Lower lobe of right lung (tissue), 2 donors: ENCODE measurements at places on chromosomes 5 and 9. TPM values are rescaled to one million over a fixed set of nuclear protein-coding genes. Genes with fewer than 3 reads are reported as not detected.

OR1L1 gene
- total RNA-seq: not detected

SLC46A2 gene
- 13.7 TPM for total RNA-seq

PDCD1LG2 gene
- 9.0 TPM for total RNA-seq

CER1 gene
- not detected for total RNA-seq

FSTL4 gene
- total RNA-seq: 1.9 TPM

ZDHHC11B gene
- 14.9 TPM for total RNA-seq

TNFSF8 gene
- total RNA-seq: 3.5 TPM

HTR4 gene
- total RNA-seq: not detected

SOHLH1 gene
- total RNA-seq: not detected

PHYKPL gene
- 101 TPM for total RNA-seq

LTC4S gene
- 20.1 TPM for total RNA-seq

NR4A3 gene
- total RNA-seq: 1.7 TPM

DNA sequence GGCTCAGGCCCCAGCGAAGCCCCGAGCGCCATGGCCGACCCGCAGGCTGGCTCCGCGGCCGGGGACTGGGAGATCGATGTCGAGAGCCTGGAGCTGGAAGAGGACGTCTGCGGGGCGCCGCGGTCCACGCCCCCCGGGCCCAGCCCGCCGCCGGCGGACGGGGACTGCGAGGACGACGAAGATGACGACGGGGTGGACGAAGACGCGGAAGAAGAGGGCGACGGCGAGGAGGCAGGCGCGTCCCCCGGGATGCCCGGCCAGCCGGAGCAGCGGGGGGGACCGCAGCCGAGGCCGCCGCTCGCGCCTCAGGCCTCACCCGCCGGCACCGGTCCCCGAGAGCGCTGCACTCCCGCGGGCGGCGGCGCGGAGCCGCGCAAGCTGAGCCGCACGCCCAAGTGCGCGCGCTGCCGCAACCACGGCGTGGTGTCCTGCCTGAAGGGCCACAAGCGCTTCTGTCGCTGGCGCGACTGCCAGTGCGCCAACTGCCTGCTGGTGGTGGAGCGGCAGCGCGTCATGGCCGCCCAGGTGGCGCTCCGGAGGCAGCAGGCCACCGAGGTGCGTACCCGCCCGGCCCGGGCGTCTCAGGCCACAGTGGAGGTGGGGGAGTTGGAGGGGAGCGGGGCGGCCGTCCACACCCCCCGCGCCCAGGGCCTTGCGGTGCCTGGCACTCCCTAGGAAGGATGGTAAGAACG, 1.6 kb downstream of the DMRT2 start:
- peak; percentile 64 for DNase-seq
- H3K36me3 ChIP-seq: no peaks in the 10 kb centered on the region
- no peak overlapping the region for H3K27ac ChIP-seq
- H3K27me3 ChIP-seq: peaks cover 100% of the 10 kb centered on the region

- no peak for DNase-seq
- no peaks in the 10 kb centered on the region for H3K27me3 ChIP-seq
- no peaks in the 10 kb centered on the region for H3K4me1 ChIP-seq
- H3K27ac ChIP-seq: no peak overlapping the region
- no peak overlapping the region for H3K4me3 ChIP-seq
These were observed 60.1 kb upstream of the BASP1 start for GRCh38 chr5:17157294-17157693.

GRCh38 chr5:18653216-18653752, 1019.0 kb downstream of the TAF11L14 start:
- H3K4me3 ChIP-seq: no peak overlapping the region
- no peaks in the 10 kb centered on the region for H3K36me3 ChIP-seq
- DNase-seq: no peak
- no peaks in the 10 kb centered on the region for H3K27me3 ChIP-seq

DNA sequence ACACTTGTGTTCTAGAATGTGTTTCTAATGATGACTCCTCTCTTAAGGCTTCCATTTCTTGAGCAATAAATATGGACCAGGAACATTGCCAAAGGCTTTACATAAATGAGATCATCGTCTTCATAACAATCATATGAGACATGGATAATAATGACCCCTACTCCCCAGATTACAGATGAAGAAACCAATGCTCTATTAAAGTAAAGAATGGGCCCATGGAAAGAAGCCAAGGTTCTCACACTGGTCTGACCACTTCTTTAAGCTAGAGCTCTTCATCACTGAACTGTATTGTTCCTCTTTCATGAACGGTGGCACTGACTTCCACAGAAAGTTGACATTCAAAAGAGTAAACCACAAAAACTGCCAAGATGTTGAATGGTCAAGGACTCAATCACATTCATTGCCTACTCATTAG, 65.3 kb downstream of the MARCHF3 start:
- no peak overlapping the region for H3K4me3 ChIP-seq
- DNase-seq: no peak
- H3K27me3 ChIP-seq: no peaks in the 10 kb centered on the region
- no peaks in the 10 kb centered on the region for H3K36me3 ChIP-seq
- no peak overlapping the region for H3K27ac ChIP-seq

DNA sequence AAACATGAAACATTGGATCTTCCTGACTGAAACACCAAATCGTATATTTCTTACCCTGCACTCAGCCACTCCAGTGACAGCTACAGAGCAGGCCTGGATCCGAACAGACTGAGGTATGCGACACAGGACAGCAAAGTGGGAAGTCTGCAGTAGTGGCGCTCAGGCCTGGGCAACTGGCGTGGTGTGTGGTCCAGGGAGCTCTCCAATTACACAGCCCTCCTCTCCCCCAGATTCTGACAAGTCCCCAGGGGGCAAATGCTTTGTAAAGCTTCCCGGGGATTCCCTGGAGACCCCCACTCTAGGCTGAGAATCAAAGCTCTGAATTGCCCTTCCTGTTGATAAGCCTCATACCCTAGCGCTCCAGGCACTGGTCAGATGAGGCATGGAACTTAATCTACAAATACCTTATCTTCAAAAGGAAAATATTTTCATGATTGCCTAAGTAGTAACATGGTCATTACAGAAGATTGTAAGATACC, 104.8 kb upstream of the ERCC6L2 start:
- no peaks in the 10 kb centered on the region for H3K36me3 ChIP-seq
- DNase-seq: no peak
- H3K27me3 ChIP-seq: peaks cover 12% of the 10 kb centered on the region
- no peak overlapping the region for H3K4me3 ChIP-seq

DNA sequence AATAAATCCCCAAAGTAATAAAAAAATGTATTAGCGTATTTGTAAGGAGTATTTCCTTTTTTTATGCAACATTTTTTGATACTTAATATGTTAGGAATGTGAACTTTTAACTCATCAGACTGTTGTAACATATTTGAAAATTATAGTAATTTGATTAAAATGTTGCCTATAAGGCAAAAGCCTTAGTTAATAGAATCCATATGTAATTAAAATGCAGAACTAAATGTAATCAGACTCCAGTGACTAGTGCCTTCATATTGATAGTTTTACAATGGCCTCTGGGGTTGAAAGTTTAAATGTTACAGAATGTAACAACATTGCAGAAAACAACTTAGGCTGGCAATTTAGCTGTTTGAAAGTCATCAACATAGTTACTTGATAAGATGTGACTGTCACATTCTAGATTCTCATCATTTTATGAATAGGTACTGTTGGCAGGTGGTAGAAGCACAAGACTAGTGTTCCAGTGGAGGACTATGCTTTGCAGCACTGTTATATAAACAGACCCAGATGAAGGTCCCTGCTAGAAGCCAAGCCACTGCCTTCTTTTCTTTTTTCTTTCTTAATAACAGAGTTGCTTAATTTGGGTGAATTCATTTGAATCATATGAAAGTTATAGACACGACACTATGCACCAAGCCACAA, 382.9 kb downstream of the CCDC171 start:
- no peak for DNase-seq
- no peak overlapping the region for H3K27ac ChIP-seq
- H3K4me3 ChIP-seq: no peak overlapping the region
- H3K27me3 ChIP-seq: no peaks in the 10 kb centered on the region

DNA sequence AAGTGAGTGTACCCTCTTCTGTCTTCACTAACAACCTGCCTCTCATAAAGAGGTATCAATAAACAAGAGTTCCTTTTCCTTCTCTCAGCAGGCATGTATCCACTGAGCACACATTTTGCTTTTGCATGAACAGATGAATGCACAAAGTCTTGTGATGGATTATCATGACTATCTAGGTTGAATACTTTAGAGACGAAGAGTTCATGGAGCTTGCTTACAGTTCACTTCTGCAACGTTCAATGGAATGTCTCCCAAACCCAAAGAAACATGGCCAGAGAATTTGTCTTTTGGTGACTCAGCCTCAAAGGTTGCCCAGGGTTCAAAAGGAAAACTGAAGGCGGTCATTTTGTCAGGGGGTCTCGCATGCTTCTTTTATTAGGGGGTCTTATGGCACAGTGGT, 55.4 kb downstream of the BRINP1 start:
- H3K36me3 ChIP-seq: no peaks in the 10 kb centered on the region
- H3K4me1 ChIP-seq: no peaks in the 10 kb centered on the region
- no peak for DNase-seq
- no peak overlapping the region for H3K27ac ChIP-seq
- H3K4me3 ChIP-seq: no peak overlapping the region
- peaks cover 4% of the 10 kb centered on the region for H3K27me3 ChIP-seq

DNA sequence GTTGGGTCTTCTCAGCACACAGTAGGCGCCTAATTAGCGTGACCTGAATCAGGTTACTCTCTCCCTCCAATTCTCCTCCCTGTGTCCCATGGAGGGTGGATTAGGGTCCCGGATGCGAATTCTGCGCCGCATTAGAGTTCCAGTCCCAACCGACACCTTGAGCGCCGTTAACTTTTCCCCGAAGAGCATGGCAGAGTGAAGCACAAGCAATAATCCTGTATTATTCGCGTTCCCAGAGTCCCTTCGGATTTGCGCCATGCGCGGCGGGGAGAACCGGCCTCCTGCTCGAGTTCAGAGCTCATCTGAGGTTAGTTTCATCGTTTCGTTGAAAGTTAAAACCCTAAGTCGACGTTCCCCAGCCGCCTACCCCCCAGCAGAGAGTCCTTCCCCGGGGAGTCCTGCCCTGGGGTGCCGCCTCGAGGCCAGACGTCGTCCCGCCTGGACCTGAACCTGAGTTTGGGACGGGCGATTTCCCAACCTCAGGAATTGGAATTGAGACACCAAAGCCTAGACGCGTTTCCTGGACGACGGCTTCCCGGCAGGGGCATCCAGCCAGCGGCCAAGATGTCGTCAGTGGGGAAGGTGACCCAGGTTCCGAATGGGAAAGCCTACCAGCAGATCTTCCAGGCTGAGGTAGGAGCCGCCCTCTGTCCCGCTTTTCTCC, at the start of gene CCDC180:
CCDC180 (plus strand) TSS at position 160 of the 664 bp plus-strand sequence; CDS start at position 565, 405 bp downstream.
- peaks cover 9% of the 10 kb centered on the region for H3K4me1 ChIP-seq
- H3K4me3 ChIP-seq: peak within 1 kb of the TSS; percentile 30
- peaks cover 7% of the 10 kb centered on the region for H3K36me3 ChIP-seq
- H3K27ac ChIP-seq: no peak within 1 kb of the TSS

GRCh38 chr9:84860249-84861115, 191.0 kb downstream of the NTRK2 start:
- no peaks in the 10 kb centered on the region for H3K36me3 ChIP-seq
- H3K27me3 ChIP-seq: no peaks in the 10 kb centered on the region
- no peaks in the 10 kb centered on the region for H3K4me1 ChIP-seq
- DNase-seq: no peak

- H3K36me3 ChIP-seq: no peaks in the 10 kb centered on the region
- no peak for DNase-seq
- peaks cover 11% of the 10 kb centered on the region for H3K27me3 ChIP-seq
- no peak overlapping the region for H3K27ac ChIP-seq
- no peaks in the 10 kb centered on the region for H3K4me1 ChIP-seq
- H3K4me3 ChIP-seq: no peak overlapping the region
These were observed 422.3 kb downstream of the EBF1 start for GRCh38 chr5:158677470-158677838.

GRCh38 chr9:79346350-79347020, 225.3 kb upstream of the TLE4 start:
- no peak overlapping the region for H3K27ac ChIP-seq
- no peaks in the 10 kb centered on the region for H3K27me3 ChIP-seq
- no peak overlapping the region for H3K4me3 ChIP-seq

GRCh38 chr9:90060256-90060655, 455.4 kb downstream of the GADD45G start:
- H3K4me3 ChIP-seq: no peak overlapping the region
- no peaks in the 10 kb centered on the region for H3K36me3 ChIP-seq
- no peaks in the 10 kb centered on the region for H3K27me3 ChIP-seq
- no peak overlapping the region for H3K27ac ChIP-seq
- no peak for DNase-seq

GRCh38 chr5:102958481-102959011, 161.4 kb downstream of the GIN1 start:
- no peak for DNase-seq
- no peak overlapping the region for H3K27ac ChIP-seq
- no peaks in the 10 kb centered on the region for H3K4me1 ChIP-seq
- no peaks in the 10 kb centered on the region for H3K27me3 ChIP-seq
- no peak overlapping the region for H3K4me3 ChIP-seq

GRCh38 chr9:32918628-32919027, 82.8 kb downstream of the APTX start:
- no peak overlapping the region for H3K4me3 ChIP-seq
- H3K27ac ChIP-seq: no peak overlapping the region
- no peak for DNase-seq
- no peaks in the 10 kb centered on the region for H3K4me1 ChIP-seq

DNA sequence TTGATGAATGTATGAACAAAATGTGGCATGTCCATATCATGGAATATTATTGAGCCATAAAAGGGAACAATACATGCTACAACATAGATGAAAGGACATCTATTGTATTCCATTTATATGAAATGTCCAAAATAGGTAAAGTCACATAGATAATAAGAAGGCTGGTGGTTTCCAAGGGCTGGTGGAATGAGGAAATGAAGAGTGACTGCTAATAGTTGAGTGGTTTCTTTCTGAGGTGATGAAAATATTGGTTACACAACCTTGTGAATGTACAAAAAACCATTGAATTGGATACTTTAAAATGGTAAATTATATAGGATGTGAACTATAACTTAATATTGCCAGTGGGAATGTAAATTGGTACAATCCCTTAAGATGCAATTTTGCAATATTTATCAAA, 5.2 kb downstream of the ARSB start:
- H3K4me1 ChIP-seq: peaks cover 8% of the 10 kb centered on the region
- no peaks in the 10 kb centered on the region for H3K27me3 ChIP-seq
- H3K36me3 ChIP-seq: no peaks in the 10 kb centered on the region
- no peak for DNase-seq
- no peak overlapping the region for H3K27ac ChIP-seq
